Hippocampal formation (tissue), 2 donors: ENCODE measurements at places on chromosomes 4 and X.

DNA sequence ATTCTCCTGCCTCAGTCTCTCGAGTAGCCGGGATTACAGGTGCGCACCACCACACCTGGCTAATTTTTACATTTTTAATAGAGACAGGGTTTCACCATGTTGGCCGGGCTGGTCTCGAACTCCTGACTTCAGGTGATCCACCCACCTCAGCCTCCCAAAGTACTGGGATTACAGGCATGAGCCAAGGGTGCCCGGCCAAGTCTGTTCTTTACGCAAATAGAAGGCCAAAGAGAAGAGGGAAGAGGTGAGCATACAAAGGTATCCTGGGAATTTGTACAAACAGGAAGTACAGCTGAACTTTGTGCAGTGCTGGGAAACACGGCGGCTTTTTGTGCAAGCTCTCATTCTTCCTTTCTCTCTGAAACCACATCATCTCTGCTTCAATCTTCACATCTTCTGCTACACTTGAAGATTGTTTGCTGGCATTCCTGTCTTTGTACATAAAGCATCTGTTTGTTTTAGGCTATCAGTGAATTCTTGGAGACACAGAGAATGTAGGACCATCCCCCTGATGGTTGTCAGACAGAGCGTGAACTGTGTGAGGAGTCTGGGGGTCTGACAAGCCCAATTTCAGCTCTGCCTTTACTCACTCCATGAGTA lies 71.9 kb upstream of the PRSS48 start:
- no peak for DNase-seq

DNA sequence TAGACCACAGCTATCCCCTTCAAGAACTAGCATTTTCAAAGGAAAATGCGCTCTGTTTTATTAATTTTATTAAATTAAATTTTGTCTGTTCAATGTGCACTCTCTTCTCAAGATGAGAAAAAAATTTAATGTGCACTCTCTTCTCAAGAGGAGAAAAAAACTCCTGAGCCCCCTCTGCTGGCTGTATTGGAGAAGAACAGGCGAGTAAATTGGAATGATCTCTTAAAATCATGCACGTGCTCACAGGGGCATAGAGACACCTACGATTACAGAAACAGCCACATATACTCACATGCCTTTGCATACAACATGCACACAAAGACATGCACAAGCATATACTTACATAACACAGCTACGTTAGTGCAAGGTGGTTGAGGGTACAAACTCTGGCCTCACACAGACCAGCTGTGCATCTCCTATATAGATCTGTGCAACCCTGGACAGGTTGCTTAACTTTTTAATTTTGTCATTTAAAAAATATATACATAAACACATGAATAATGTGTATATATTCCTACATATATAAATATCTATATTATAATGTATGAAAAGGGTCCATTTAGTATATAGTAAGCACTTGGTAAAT lies 176.2 kb upstream of the CXorf66 start:
- peak; percentile 12 for DNase-seq

DNA sequence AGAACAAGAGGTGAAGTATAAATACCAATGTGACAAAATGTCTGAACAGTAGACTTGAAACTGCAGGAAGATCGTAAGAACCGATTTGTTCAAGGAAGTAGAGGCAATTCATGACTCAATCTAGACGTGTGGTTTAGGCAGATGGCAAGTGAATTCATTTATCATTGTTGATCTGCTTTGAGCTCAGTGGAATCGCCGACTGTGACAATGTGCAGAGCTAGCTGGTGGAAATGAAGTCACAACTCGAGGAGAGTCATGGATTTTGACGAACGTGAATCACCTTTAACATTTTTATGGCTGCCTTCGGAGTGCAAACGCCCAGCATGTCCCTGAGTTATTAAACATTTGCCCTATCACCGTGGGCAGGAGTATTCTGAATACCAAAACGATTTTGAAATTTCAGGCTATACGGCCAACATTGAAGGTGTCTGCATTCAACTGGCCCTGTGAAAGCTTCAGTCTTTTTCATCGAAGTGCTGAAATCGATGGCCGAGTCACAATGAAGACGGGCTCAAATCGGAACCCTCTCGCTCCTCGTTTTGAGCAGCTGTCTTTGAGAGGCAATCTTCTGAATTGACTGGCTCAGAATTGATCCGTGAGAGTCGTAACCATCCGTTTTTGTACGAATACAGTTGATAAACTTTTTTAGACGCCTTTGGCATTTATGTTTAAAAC lies 689 bp upstream of the OGT start:
- DNase-seq: no peak

GRCh38 chrX:110120025-110120424 lies 117.1 kb downstream of the TMEM164 start:
- no peak for DNase-seq

GRCh38 chr4:171538601-171539100 lies 274.6 kb upstream of the GALNTL6 start:
- no peak for DNase-seq

DNA sequence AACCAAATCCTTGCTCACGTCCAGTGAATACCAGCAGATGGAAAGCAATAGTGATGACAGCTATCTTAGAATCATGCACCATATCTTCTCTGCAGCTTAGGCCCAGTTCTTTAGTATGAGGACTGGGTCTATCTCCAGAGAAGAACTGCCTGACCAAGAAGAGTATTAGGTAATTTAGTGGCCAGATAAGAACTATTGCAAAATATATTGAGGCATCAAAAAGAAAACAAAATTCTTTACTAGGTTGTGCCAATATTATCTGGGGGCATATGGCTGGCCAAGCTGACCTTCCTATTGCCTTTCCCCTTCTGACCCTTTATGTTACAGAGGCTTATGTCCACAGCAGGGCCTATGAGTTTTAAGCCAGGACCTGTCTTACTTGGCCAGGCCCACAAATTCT lies 91.2 kb downstream of the RLIM start:
- DNase-seq: no peak

DNA sequence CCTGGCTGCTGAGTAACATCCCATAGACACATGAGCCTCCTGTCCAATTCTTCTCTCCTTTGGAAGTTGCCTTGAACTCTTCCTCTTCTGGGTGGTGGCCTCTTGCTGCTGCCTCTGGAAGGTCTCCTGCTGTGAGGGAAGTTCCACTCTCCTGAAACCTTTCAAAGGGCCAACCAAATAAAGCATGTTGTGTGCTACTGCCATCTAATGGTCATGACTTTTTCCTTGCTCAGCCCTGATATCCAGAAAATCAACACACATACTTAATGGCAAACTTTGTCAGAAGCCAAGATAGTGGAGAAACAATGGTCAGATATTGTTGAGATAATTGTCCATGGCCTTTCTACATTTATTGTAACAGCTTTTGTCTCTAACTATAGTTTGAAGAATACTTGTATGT lies 19.1 kb upstream of the ZXDA start:
- DNase-seq: no peak

DNA sequence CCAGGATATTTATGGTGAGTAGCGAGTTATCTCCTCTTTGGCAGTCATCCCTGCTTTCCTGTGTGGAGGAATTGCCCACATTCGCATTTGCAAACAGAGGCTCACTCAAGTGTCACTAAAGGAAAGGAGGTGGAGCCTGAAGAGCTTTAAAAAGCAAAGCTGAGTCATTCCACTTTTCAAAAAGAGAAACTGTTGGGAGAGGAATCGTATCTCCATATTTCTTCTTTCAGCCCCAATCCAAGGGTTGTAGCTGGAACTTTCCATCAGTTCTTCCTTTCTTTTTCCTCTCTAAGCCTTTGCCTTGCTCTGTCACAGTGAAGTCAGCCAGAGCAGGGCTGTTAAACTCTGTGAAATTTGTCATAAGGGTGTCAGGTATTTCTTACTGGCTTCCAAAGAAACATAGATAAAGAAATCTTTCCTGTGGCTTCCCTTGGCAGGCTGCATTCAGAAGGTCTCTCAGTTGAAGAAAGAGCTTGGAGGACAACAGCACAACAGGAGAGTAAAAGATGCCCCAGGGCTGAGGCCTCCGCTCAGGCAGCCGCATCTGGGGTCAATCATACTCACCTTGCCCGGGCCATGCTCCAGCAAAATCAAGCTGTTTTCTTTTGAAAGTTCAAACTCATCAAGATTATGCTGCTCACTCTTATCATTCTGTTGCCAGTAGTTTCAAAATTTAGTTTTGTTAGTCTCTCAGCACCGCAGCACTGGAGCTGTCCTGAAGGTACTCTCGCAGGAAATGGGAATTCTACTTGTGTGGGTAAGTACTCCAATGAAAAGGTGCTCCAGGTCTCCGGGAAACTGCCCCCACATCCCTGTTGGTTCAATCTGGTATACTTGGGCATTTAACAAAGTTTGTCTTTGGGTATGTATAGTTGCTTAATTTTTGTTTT lies at the start of gene EGF:
TSS of gene EGF (plus strand) at position 178 of the 890 bp plus-strand sequence. CDS start at position 631, 453 bp downstream.
- no peak for DNase-seq

GRCh38 chr4:26323821-26324220 lies 3.0 kb downstream of the RBPJ start:
- DNase-seq: no peak

GRCh38 chrX:115958687-115959359 lies 211.7 kb upstream of the AGTR2 start:
- DNase-seq: peak; percentile 38

DNA sequence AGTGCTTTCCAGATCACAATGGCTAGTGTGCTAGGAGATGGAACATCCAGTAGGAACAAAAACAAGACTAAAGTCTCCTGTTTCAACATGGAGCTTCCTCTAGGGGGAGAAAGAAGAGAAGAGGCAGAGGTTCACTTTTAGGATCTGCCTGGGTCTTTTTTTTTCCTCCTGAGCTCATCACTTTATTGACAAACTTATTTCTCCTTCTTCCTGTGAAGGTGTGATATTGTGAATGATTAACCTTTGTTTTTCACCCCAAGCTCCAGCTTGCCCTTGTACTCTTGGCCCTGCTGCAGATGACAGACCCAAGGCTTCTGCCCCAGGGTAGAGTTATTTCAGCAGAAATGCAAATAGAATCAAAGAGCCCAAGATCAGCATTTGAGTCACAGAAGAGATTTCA lies 13.5 kb downstream of the PAGE4 start:
- DNase-seq: no peak

DNA sequence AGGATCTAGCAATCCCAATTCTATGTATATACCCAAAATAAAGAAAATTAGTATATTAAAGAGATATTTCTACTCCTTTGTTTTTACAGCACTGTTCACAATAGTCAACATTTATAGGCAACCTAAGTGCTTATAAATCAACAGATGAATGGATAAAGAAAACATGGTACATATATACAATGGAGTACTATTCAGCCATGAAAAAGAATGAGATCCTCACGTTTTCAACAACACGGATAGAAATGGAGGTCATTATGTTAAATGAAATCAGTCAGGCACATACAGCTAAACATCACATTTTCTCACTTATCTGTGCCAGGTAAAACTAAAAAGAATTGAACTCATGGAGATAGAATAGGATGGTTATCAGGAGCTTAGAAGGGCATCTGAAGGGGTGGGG lies 45.6 kb upstream of the PABPC5 start:
- DNase-seq: no peak

GRCh38 chr4:106380179-106380578 lies 11.6 kb upstream of the GIMD1 start:
- no peak for DNase-seq

DNA sequence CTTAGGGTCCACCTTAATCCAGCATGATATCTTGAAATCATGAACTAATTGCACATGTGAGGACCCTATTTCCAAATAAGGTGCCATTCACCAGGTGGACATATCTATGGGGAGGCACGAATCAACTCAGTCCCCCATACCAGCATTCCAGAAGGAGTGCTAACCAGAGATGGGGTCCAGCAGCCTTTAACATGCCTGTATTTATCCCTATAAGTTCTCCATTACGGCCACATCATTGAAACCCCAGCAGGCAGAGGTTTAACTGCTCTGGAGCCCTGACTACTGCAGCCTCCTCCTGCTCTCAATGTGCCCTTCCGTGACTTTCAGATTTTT lies 3.2 kb upstream of the ASMTL start:
- no peak for DNase-seq

GRCh38 chr4:171793723-171794122 lies 19.5 kb upstream of the GALNTL6 start:
- DNase-seq: no peak

- no peak for DNase-seq
Measured at GRCh38 chr4:81965911-81966310, 407.9 kb downstream of the HNRNPD start.

DNA sequence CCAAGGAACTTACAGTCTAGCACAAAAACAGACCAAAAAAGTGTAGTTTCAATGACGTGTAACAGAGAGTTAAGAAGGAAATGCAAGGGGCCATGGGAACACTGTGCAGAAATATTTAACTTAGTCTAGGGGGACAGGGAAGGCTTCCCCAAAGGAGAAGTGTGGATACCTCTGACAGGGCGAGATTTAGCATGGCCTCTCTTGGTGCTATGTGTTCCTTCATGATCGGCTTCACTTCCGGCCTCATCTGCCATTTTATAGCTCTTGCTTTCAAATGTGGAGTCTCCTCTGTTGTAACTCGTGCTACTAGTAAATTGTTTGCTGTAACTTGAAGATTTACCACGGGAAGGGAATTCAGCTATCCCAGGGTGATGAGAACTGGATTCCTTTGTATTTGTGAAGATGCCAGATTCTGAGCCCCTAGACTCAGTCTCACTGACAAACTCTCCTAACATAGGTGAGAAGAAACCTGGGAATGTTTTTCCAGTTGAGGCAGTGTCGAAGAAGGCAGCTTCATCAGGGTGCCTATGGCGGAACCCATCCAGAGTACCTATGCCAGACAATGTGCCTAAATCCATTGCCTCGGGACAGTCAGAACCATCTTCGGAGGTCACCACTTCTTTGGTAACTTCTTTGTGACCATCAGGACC lies 5.0 kb downstream of the FGA start:
- DNase-seq: no peak

- peak; percentile 91 for DNase-seq
Measured at GRCh38 chr4:177441803-177442622, at the start of gene AGA. AGA (minus strand) TSS chr4:177442437; CDS start chr4:177442375, 62 bp downstream.

DNA sequence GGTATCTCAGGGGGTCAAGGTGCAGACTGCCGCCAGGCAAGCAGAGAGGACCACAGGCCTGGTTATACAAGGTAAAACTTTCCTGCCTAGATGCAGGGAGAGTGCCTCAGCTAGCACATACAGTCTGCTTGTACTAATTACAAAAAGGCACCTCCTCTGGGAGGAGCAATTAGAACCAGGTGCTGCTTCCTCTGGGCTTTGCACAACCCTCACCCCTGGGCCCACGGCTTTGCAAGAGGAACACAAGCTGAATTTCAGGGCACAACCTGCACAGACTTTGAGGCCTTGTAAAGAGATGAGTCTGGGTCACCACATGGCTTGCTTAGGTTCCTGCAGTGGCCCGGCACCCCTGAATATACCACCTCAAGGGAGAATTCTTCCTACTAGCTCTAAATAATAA lies 9.2 kb upstream of the CITED1 start:
- DNase-seq: no peak

- DNase-seq: peak; percentile 88
Measured at GRCh38 chr4:68373513-68373912, 23.6 kb upstream of the YTHDC1 start.

- no peak for DNase-seq
Measured at GRCh38 chr4:111849746-111850284, 295.4 kb upstream of the FAM241A start.

- DNase-seq: no peak
Measured at GRCh38 chr4:85092943-85093342, 126.5 kb upstream of the WDFY3 start.

- DNase-seq: no peak
Measured at GRCh38 chrX:135295944-135296305, 13.4 kb upstream of the ETDC start.

- DNase-seq: no peak
Measured at GRCh38 chr4:20172070-20172760, 79.5 kb upstream of the SLIT2 start.

GRCh38 chrX:110684653-110685052 lies 111.0 kb downstream of the CHRDL1 start:
- no peak for DNase-seq
